SJCRH30 (cell line): ENCODE measurements at places on chromosomes 3 and 15. TPM values are rescaled to one million over a fixed set of nuclear protein-coding genes. Genes with fewer than 3 reads are reported as not detected.
A peak's percentile ranks its signal among the peaks of the same experiment; 100 is the strongest.

DNA sequence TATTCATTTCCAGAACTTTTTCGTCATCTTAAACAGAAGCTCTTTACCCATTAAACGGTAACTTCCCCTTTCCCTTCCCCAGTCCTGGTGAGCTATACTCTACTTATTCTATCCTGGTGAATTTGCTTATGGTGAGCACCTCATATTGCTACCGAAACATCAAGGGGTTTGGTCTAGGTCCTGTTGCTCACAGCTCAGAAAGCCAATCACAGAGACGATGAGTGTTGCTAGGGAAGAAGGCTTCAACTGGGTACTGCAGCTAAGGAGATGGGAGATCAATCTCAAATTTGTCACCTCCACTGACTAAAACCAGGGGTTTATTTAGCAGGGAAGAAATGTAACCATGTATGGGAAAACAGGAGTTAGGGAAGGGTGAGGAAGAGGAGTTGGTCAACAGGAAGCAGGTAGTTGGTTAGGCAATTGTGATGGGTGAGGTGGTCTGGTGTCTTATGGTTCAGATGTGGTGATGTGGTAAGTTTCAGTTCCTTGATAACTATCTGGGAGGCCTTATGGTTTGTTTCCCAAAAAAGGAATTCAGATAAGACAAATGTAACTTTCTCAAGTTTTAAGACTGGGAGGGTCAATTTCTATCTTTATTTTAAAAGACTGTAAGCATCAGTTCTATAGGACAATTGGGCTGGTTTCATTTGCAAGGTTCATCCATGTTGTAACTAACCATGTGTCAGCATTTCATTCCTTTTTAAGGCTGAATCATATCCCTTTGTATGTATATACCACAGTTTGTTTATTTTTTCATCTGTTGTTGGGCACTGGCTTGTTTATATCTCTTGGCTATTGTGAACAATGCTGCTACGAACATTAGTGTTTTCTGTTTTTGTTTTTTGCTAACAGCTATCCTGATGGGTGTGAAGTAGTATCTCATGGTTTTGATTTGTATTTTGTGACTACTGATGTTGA, 24.3 kb downstream of the ARHGAP11B start:
- no peak for DNase-seq
- peaks cover 44% of the 10 kb centered on the region for H3K36me3 ChIP-seq
- H3K27ac ChIP-seq = no peak overlapping the region
- H3K27me3 ChIP-seq = no peaks in the 10 kb centered on the region

DNA sequence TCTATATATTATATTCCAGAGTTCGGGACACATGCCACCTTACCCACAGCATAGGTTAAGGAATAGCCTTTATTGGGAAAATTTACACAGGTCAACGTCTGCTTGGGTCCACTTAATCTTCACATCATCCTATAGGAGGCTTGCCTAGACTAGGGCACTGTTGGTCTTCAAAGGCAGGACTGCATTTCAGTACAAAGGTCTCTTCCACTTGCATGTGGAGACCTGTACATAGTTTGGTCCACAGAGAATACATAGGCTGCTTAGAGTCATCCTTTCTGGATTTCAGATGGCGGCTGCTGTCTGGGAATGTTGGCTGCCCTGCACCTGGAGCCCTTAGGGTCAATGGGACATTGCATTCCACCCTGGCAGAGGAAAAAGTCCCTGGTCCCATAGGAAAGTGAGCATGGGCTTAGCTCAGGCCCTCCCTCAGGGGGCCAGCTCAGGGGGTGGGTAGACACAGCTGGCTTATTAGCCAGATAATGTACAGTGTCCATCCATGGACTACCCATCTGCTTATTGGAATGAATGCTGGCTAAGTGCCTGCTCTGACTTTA, 75.3 kb upstream of the TGFBR2 start:
- H3K27me3 ChIP-seq = no peaks in the 10 kb centered on the region
- no peaks in the 10 kb centered on the region for H3K4me1 ChIP-seq

DNA sequence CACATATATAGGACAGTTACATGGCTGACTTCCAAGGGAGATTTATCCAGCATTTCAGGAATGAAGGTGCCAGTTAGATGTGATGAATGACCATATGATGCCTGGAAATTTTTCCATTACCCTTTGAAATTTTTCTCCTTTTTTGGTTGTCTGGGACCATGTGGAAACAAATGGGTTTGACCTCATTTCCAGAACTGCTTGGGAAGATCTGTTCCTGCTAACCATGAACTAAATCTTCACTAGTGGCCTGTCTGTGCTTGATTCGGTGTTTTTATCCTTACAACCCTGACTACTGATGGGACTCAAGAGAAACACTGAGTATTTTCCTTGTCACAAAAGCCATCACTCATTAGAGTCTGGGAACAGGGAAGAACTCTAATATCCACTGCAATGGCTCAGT, 409.4 kb downstream of the PDCD6IP start:
- no peaks in the 10 kb centered on the region for H3K36me3 ChIP-seq
- no peak for DNase-seq
- H3K27ac ChIP-seq = no peak overlapping the region
- H3K4me3 ChIP-seq = no peak overlapping the region
- no peaks in the 10 kb centered on the region for H3K4me1 ChIP-seq

DNA sequence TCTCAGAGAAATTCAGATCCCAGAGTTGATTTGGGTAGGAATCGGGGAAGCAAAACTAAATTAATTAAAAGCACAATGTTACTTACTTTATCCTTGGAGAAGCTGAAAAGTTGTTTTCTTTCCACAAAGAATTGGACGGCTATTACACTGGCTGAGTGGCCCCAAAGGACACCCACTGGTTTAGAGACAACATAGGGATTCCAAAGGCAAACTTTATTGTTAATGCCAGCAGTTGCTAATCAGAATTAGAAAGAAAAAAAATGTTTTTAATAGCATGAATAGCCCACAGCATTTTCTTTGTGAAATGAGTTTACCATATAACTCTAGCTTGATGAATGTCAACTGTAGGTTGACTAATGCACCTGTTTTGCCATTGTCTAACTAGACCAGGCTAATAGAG, 51.7 kb downstream of the WDR49 start:
- no peaks in the 10 kb centered on the region for H3K36me3 ChIP-seq
- DNase-seq = no peak
- H3K4me3 ChIP-seq = no peak overlapping the region
- no peaks in the 10 kb centered on the region for H3K4me1 ChIP-seq
- H3K27me3 ChIP-seq = no peaks in the 10 kb centered on the region
- H3K27ac ChIP-seq = no peak overlapping the region

DNA sequence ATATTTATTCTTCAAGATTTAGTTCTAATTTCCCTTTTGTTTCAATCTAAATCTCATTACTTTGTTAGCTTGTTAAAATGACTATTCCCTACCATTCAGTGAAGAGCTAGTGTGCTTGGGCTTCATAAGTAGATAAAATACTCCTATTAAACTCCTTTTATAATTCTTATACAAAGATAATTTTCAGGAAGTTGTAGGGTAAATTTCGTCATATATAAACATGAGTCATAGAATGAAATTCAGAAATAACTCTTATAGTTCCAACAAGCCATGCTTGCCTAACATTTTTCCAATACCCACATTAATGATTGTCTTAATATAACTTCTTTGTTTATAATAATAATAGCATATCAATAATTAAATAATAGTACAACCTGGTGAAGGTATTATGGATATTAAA, 407.3 kb downstream of the NAALADL2 start:
- peaks cover 16% of the 10 kb centered on the region for H3K4me1 ChIP-seq
- no peak overlapping the region for H3K27ac ChIP-seq
- no peaks in the 10 kb centered on the region for H3K36me3 ChIP-seq
- no peaks in the 10 kb centered on the region for H3K27me3 ChIP-seq
- H3K4me3 ChIP-seq = no peak overlapping the region

- H3K4me1 ChIP-seq = peaks cover 56% of the 10 kb centered on the region
- H3K4me3 ChIP-seq = no peak overlapping the region
- no peaks in the 10 kb centered on the region for H3K36me3 ChIP-seq
- peak overlapping the region; percentile 91 for H3K27ac ChIP-seq
- DNase-seq = no peak
These were observed 16.6 kb downstream of the ABTB1 start for GRCh38 chr3:127689266-127689860.

GRCh38 chr15:66287461-66288057, 5.8 kb upstream of the DIS3L start:
- H3K4me1 ChIP-seq = peaks cover 18% of the 10 kb centered on the region
- DNase-seq = no peak
- no peak overlapping the region for H3K4me3 ChIP-seq
- no peak overlapping the region for H3K27ac ChIP-seq
- no peaks in the 10 kb centered on the region for H3K27me3 ChIP-seq

DNA sequence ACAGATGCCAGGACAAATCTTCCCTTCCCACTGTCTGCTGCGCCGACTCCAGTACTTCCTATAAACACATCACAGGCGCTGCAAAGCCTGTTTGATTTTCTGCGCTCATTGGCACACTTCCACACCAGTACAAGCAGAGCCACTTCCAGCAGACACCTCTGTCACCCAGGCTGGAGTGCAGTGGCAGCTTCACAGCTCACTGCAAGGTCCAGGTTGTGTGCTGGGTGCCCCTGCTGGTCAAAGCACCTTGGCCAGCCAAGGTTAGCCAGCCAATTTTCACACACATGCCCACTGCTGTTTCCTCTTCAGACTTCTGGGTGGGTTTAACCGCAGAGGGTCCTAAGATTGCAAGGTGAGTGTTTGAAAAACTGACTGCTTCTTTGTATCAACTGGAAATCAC, 4.9 kb downstream of the CHDH start:
- no peak overlapping the region for H3K4me3 ChIP-seq
- H3K4me1 ChIP-seq = no peaks in the 10 kb centered on the region
- H3K36me3 ChIP-seq = no peaks in the 10 kb centered on the region
- H3K27ac ChIP-seq = no peak overlapping the region
- no peaks in the 10 kb centered on the region for H3K27me3 ChIP-seq
- DNase-seq = no peak

DNA sequence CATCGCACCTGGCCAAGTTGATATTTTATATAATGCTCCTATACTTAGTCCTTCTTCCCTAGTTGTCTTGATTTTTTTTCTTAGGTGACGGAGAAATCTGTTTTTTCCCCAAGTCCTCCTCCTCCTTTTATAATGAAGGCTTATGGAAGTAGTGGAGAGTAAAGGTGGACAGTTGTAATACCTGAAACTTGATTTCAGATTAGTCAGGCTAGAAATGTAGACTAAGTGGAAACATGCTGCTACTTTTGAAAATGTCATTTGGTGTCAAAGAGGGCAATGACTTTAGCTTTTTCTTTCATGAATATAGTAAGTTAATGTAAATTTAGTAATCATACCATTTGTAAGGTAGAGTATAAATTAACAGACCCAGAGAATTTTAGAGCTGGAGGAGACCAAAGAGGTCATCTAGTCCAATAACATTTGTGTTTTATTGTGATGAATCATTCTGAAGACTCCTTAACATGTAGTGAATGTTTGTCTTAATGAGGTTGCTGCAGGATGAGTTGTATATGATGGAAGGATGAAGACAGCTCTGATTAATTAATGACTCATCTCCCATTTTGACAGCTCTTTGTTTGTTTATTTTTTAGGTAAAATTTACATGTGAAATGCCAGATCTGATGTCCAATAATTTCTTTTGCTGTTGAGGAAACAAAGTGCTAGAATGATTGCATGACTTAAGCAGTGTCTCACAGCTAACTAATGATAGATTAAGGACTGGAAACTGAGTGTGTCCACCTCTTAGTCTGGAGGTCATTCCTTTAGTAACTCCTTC, 8.7 kb downstream of the CTDSPL2 start:
- peaks cover 22% of the 10 kb centered on the region for H3K36me3 ChIP-seq
- H3K4me1 ChIP-seq = no peaks in the 10 kb centered on the region
- H3K4me3 ChIP-seq = no peak overlapping the region
- H3K27ac ChIP-seq = no peak overlapping the region

Gene PPCDC
- total RNA-seq = 21.5 and 25.5 TPM in 2 replicates

Gene CD200R1
- 0.08 and 0.15 TPM in 2 replicates for total RNA-seq

Gene TMEM44
- 8.0 and 9.4 TPM in 2 replicates for total RNA-seq
